T-helper 1 cell (primary cell): ENCODE measurements at places on chromosomes 4 and X.

GRCh38 chr4:52843351-52843750 lies 18.8 kb upstream of the RASL11B start:
- no peak for DNase-seq

DNA sequence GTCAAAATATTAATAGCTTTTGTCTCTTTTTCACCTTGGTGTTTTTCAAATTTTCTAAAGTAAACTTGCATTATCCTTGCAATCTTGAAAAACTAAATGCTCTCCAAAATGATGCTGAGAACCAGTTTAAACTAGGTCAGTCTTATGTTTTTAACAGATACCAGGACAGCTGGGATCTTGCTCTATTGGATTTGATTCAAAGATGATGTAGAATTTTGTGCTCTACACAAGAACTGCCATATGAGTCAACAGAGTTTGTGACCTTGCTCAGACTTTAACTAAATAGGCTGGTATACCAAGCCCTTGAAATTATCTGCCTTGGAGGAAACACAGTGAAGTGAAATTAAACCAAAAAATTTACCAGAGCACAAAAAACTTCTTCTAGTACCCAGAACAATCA lies 991.1 kb downstream of the STPG2 start:
- DNase-seq = no peak

DNA sequence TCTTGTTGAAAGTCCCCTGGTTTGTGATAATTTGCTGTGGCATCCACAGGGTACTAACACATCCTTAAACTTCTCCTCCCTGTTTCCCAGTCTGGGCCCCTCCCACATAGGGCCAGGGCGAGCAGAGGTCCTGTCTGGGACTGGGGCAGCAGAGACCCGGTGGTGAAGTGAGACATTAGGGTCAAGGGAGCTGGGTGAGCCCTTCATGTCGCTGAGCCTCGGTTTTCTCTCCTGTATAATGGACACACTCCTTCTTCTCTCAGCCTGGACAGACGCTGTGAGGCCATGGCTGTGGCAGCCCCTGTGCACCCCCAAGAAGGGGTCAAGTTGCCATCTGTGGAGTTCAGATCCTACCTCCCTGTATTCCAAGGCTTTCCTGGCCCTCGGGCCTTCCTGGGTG lies 33.0 kb upstream of the HMX1 start:
- peak; percentile 6 for DNase-seq

- no peak for DNase-seq
Observed at GRCh38 chr4:167544391-167544790, 310.1 kb upstream of the SPOCK3 start.

DNA sequence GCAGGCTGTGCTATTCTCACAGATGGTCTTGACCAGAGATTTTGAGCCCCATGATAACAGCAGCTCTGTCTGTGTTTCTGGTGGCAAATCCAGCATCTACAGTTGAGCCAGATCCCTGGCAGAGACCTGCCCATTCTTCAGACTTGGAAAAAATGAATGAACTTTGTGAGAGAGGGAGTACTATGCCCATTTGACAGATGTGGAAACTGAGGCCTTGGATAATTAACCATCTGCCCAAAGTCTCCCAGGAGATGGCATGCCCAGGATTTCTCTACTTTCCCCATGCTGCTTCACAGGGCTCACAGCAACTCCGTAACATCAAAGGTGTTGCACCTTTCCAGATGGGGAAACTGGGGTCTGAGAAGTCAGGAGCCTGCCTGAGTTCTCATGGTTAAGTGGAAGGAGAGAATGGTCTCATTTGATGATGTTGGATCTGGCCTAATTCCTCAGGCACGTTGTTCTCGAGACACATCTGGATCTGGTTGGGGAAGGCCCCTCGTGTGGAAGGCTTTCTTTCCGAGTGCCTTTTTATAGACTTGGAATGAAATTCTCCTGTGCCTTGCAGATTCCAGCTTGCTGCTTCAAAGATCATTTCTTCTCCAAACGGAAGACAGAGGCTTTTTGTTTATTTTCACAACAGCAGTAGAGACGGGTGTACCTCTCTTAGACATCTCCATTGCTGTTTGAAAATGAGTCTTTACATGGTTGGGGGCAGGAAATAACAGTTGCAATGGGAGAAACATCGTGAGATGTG lies 73.3 kb upstream of the STX18 start:
- DNase-seq = no peak

DNA sequence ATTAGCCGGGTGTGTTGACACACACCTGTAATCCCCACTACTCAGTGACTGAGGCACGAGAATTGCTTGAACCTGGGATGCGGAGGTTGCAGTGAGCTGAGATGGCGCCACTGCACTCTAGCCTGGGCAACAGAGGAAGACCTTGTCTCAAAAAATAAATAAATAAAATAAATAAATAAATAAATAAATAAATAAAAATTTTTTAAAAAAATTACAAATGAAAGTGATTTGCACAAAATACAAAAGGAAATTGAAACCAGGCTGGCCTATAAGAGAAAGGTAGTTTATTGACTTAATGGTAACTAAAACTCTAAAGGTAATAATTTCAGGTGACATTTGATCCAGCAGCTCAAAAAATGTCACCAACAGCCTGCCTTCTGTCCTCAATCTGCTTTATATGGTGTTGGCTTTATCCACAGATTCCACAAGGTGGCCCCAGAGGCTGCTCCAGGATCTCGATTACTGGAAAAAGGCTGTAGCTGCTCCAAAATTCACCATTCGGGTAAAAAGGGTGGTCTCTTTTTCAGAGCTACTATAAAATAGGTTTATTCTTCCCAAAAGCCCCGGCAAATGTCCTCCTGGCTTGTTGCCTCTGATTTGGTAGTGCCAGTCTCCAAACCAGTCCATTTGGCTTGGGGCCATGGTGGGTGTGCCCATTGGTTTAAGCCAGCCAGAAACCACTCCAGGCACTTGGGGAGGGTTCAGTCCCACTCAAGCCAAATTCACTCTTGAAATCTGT lies 61.4 kb upstream of the TRIM2 start:
- peak; percentile 27 for DNase-seq

GRCh38 chr4:184396570-184397515 lies 77.5 kb downstream of the IRF2 start:
- no peak for DNase-seq

DNA sequence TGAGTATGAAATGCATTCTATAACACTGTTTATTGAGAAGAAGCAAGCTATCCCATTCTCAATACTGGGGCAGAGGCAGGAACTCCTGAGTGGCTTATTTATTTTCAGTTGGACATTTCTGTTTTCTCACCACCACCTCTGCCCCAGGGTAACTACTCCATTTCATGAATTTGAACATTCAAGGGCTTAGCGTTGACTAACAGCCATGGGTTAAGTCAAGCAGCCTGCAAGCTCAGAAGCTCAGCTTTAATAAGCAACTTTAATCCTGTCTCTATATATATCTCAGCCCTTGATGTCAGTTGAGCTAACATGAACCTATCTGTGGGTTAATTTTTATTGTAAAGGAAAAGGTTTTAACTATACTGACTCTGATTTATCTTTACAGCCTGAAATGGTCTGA lies 93.8 kb downstream of the MBNL3 start:
- no peak for DNase-seq

GRCh38 chr4:100081491-100081890 lies 108.8 kb downstream of the DDIT4L start:
- no peak for DNase-seq

GRCh38 chrX:31178064-31178768 lies 106.4 kb upstream of the FTHL17 start:
- DNase-seq = peak; percentile 18

DNA sequence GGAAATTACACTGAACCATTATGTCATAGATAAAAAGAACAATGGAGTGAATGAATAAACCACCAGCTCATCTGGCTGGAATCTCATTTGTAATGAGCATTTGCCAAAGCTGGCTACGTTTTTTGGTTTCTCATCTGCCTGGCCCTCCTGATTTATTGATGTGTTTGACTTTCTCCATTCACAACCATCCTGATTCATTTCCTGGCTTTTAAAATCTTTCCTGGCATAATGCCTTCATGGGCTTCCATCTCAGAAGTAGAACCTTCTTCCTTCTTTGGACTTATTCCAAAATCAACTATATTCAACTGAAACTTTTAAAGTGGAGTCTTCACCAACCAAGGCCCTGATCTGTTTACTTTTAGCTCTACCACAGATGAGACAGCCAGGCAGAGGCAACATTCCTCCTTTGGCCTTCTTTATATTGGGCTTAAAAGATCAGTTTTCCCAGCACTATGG lies 36.0 kb upstream of the ARSJ start:
- DNase-seq = no peak

DNA sequence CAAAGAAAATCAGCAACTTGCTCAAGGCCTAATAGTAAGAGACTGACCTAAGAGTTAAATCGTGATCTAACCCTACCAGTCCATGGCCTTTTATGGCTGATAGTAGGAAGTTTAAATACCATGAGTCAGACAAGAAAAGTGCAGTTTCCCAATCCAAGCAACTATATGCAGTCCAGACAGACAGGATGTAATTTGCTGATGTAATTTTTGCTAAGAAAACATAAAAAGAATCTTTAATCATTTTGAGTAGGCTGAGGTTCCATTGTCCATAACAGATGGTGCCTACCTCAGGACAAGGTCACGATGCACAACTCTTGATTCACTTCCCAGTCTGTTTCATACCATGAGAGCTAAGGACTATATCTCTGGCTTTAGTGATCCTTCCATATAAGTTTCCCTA lies 317.5 kb upstream of the GRIA3 start:
- no peak for DNase-seq

DNA sequence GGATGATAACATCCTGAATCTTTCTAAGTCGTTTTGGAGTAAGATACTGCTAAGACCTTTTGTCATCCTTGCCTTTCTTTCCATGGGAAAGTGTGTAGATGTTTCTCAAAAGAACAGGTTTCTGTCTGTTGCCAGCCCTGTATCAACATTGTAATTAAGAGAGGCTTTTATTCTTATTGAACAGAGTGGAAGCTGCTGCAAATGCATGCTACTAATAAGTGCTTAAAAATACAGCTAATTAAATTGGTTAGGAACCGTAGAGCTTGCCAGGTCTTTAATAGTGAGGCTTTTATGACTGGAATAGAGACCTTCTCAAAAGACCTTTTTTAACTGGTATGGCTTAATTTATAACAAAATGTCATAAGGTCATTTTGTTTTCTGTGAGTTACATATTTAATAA lies 34.4 kb downstream of the INTU start:
- DNase-seq = no peak

DNA sequence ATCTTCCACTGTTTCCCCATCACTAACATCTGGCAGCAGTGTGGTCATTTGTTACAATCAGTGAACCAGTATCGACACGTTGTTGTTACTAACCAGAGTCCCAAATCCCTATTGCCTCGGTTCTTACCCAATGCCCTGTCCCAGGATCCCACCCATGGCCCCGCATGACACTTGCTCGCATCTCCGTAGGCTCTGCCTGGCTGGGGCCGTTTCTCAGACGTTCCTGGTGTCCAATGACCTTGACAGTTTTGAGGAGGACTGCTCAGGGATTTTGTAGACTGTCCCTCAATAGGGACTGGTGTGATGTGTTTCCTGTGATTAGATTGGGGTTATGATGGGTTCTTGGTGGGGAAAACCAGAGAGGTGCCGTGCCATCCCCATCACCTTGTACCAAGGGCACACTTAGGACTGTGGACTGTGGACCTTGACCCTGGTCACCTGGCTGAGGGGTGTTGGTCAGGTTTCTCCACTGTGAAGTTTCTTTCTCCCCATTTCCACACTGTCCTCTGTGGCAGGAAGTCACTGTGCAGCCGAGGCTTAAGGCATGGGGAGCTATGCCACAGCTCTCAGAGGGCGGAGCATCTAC lies 108.4 kb downstream of the ADRA2C start:
- no peak for DNase-seq

DNA sequence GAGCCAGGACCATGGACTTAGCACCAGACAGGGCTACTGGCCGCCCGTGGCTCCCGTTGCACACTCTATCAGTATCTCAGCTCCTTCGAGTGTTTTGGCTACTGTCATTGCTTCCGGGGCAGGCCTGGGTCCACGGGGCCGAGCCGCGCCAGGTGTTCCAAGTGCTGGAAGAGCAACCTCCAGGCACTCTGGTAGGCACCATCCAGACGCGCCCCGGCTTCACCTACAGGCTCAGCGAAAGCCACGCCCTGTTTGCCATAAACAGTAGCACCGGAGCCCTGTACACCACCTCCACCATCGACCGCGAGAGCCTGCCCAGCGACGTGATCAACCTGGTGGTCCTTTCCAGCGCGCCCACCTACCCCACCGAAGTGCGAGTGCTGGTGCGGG lies 1.6 kb downstream of the FAT4 start:
- DNase-seq = no peak

DNA sequence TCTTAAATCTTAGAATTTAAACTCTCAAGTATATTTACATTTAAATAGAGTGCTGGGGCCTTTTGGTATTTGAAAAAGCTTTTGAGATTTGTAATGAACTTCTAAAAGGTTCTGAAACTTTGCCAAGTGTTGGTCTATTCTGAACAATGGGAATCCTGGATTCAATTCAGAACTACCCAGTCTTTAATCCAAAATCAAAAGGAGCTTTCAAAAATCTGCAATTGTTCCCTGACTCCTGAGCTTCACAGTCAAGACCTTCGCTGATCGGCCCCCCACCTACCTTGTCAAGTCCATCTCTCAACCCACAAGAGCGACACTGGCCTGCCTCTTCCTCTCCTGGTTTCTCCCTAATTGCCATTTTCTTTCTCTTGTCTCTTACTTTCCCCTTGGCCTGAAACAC lies 666.1 kb upstream of the BOD1L1 start:
- no peak for DNase-seq

DNA sequence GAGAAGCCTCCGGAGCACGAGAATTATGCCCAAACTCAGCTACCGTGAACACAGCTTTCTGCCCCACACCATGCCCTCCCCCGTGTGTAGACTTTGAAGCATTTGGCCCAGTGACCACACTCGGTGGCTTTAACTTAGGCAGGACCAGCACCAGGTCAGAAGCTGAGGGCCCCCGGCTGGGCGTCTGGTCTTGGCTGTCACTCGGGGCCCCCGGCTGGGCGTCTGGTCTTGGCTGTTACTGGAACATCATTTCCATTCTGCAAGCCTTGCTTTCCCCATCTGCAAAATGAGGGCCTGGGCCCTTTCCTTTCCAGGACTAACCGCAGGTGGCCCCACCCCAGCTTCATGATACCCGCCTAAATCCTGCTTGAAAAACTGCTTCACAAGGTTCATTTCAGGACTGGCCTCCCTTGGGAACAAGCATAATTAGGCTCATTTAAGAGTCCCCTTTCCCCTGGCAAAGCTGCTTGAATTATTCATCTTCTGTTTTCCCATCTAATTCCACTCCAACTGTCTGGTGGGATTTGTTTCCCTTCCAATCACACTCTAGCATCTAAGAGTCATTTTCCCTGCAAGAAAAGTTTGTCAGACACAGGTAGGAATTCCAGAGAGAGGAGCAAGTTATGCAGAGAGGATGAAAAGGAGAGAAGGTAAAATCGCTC lies 82.5 kb downstream of the WFS1 start:
- no peak for DNase-seq

- DNase-seq = no peak
Observed at GRCh38 chrX:96579252-96579651, 105.4 kb upstream of the DIAPH2 start.
